Left colon (tissue), 2 donors: ENCODE measurements at places on chromosomes 16 and 17. TPM values are rescaled to one million over a fixed set of nuclear protein-coding genes. Genes with fewer than 3 reads are reported as not detected.

DNA sequence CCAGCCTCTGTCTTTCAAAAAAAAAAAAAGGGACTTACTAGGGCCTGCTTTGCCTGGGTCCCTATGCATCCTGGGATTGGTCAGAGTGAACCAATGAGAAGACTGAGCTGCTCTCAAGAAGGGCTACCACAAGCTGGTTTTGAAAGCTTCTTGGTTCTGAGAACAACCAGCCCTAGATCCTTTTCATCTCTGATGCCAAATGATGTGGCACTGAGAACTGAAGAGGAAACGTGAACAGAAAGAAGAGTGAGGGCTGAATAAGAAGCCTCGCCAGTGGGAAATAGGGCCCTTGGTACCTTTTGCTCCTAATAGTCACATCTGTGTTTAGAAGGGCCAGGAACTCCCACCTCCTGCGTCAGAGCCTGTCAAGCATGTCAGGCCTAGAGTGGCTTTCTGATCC lies 10.7 kb downstream of the TACO1 start:
- DNase-seq: no peak

- DNase-seq: no peak
Observed at GRCh38 chr16:87253536-87253935, 63.7 kb downstream of the C16orf95 start.

- no peak for DNase-seq
Observed at GRCh38 chr17:46944931-46945330, 22.0 kb downstream of the GOSR2 start.

DNA sequence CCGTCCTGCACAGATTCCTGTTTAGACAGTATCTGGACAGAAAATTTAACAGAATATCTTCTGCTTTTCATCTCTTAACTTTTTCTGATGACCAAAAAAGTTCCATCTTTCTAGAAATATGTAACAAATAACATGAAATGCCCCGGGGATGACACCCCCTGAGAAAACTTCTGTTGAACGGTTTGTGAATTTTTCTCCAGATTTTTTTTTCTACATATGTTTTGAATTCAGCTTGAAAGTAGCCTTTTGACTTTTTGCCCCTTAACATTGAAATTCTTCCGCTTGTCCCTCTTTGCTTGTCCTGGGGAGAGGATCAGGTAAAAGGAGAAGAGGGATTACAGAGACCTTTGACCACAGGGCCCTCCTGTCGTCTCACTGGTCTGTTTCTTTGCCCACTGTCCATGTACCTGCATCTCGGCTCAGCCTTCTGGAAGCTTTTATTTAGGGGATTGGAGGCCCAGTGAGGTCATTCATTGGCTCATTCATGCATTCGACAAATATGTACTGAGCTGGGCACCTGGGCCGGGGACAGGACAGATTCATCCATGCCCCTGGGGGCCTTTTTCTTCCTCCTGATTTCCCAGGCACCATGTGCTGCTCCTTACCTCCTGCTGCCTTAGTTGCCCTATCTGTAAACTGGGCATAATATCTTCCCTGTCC lies 19.6 kb upstream of the CPNE2 start:
- no peak for DNase-seq

GRCh38 chr17:5121186-5121841 lies 5.5 kb downstream of the USP6 start:
- no peak for DNase-seq

GRCh38 chr16:27437946-27438345 lies 36.0 kb downstream of the IL21R start:
- DNase-seq: no peak

GRCh38 chr16:3470723-3471122 lies 24.6 kb downstream of the C16orf90 start:
- DNase-seq: no peak

DNA sequence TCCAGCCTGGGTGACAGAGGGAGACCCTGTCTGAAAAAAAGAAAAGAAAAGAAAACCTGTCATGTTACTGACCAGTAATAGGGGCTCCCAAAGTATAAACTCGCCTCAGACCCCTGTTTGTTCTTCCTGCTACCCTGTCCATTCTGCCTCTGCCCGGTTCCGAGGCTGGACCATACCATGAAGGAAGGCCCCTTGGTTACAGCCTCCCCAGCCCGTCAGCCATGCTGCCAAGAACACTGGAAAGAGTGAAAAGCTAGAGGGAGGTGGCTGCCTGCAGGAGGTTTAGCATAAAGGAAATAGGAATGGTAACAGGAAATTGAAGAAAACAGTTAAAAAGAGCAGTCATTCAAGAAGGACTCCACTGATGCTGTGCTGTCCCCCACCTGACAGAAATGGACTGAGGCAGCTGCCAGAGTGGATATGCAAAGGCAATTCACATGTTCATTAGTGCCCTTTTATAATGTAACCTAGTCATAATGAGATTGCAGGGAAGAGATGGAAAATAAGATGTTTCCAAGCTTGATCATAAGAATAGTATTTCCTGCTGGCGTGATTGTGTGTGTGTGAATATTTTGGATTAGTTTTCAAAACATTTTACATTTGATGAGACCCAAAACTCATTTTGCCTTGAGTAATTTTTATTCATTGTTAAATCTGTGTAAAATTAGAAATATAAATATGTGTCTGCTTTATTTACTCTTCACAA lies 102.6 kb downstream of the GOSR1 start:
- no peak for DNase-seq

GRCh38 chr16:46808997-46809396 lies 22.0 kb downstream of the C16orf87 start:
- DNase-seq: no peak

- DNase-seq: no peak
Observed at GRCh38 chr16:62610291-62610690, 574.1 kb upstream of the CDH8 start.

DNA sequence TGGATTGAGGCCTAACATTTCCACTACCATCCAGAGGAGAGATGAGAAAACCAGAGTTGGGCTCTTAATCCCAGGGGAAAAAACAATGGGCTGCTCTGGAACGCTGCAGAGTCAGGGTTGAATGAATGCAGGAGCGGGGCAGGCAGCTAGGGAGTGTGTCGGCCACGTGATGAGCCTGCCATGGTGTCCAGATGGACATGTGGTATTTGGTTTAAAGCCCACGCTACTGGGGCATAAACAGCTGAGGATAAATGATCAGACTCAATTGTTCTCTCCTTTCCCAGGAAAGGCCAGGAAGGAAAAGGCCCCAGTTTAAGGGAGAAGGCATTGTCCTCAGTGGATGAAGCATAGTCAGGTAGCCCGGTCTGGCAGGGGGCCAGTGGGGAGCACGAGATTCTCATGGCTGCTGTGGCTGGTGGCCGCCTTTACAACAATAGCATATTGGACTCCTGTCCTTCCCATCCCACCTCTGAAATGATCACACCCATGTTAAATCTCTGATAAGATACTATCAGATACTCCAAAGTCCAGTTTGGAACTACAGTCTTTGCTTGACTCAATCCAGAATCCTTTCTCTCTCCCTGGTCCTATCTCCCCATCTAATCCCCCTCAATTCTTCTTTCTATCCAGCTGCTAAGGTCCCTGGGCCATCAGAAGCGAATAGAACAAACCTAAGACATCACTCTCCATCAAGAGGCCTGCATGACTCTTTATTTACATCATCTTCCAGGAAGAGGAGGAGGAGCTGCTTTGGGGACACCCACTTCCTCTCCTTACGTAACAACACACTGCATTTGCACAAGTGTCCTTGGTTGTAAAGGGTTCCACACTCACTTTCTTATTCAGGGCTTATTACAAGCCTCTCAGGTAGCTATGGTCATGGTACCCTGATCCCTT lies 20.4 kb downstream of the CA4 start:
- DNase-seq: peak; percentile 89

GRCh38 chr17:3946711-3947235 lies 17.5 kb downstream of the ATP2A3 start:
- no peak for DNase-seq

DNA sequence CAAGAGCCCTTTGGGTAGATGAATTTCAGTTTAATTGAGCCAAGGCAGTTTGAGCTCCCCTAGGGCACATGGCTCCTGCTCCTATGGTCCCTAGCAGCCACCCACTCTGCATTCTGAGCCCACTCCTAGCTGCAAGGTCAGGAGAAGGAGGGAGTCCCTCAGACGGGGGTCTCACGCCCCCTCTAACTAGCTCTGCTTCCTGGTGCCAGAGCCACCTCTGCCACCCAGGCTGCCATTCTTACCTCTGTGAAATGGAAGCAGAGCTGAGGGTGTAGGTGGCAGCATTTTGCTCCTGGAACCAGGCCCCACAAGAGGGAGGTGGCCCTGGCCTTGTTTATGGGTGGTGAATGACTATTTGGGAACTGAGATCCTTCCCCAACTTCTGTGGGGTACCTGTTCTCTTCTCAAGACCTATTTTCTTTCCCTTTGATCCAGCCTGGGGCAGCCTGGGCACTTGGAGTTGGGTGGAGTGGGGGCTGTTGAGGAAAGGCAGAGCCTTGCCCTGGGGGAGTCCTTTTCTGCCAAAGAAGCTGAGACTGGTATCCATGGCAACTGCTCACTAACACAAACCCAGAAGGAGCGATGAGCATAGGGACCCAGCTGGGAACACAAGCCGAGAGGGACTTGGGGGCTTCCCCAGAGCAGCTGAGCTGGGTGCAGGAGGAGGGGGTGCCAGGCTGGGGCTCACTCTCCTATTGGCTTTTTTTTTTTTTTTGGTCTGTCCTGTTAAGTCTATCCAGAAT lies 4.8 kb downstream of the SPNS2 start:
- no peak for DNase-seq

DNA sequence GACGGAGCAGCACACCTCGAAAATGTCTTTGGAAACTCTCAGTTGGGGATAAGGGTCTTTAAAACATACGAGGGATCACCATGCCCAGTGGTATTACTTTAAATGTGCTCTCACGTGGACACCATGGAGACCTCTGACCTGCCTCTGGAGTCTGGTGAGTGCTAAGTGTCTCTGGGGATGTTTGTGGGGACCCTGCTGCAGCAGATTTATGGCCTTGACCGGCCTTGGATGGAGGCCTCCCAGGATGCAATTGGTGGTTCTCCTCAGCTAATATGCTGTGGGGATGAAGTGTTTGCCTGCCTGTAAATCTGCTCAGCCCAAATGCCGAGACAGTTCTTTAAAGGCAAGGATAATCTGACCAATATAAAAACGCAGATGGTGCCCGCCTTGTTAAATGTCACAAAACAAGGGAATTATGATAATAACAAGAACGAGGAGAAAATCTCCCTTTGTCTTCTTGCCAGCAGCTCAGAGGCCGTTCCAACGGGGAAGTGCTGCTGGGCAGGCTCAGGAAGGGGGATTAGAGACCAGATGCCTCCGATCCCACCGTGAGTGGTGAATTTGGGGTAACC lies 154.4 kb downstream of the ABCC12 start:
- no peak for DNase-seq

DNA sequence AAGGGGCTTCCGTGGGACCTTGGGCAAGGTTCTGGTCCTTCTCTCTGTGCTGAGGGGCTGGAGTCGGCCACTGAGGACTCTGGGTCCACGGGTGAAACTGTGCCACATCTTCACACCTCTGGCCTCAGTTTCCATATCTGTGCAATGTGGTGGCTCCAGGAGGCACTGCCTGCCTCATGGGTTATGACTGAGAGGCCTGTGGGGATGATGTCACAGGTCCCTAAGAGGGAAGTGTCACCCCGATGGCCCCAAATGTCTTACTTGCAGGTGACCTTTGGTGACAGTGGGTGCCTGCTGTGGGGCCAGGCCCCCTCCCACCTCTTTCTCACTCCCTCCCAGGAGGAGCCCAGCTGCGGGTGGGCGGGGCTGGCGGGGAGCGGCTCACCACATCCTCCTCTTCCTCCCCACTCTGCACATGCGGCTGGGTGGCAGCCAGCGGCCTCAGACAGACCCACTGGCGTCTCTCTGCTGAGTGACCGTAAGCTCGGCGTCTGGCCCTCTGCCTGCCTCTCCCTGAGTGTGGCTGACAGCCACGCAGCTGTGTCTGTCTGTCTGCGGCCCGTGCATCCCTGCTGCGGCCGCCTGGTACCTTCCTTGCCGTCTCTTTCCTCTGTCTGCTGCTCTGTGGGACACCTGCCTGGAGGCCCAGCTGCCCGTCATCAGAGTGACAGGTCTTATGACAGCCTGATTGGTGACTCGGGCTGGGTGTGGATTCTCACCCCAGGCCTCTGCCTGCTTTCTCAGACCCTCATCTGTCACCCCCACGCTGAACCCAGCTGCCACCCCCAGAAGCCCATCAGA lies at the start of gene IL21R:
Gene IL21R (plus strand): TSS at position 407 of the 801 bp plus-strand sequence. CDS start 27,898 bp downstream, outside the sequence.
- DNase-seq: peak; percentile 43

DNA sequence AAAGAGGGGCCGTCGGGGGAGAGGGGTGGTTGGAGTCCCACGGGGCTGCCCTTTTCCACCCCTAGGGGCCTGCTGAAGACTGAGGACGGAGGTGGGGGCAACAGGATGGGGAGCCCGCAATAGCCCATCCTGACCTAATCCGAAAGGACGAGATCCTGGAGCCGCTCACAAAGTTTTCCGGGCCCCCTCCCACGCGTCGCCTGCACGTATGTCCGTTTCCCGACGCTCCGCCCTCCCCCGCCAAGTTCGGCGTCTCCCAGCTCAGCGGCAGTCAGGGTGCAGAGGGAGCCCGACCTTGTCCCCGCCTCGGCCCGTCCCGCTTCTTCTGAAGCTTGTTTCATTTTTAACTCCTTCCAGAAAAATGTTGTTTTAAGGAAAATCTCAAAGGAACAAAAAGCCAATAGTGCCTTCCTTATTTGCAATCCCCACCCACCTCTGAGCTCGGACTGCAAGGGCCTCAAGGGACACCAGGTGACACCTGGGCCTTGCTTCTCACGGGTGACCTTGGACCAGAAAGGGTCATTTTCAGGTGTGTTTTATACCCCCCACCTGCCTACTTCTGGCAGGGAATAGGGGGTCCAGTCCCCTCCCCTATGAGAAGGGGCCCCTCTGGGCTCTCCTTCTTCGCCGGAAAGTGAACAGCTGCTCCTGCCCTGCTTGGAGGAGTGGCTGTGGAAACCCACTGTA lies 3.4 kb upstream of the ZNF423 start:
- DNase-seq: peak; percentile 79

DNA sequence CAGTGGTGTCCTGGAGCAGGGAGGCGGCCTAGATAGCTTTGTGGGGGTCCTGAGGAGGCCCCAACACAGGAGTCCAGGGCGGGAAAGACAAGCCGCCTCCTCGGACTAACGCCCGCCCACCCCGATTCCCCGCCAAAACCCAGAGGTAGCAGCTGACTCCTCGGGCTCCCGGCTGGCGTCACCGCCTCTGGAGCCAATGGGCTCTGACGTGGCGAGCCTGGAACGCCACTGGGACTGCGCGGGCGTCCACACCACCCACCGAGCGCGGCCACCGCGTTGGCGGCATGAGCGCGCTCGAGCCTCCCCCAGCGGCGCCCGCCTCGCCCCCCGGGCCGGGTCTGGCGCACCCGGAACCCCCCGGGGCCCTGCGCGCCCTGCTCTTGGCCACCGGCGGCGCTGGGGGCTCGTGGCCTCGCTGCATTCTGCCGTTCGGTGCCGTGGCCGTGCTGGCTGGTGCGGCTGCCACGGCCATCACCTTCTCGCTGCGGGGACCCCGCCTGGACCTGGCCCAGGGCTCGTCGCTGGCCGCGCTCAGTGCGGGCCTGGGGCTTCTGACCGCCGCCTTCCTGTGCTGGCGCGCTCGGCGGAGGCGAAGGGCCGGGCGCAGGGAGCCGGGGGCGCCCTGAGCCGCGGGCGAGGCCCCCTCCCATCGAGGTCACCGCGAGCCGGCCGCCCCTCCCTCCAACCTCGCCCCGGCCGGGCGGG lies 3.4 kb upstream of the NTN3 start:
- DNase-seq: peak; percentile 69

- no peak for DNase-seq
Observed at GRCh38 chr16:88722784-88723506, 16.6 kb downstream of the CTU2 start.

Gene TBC1D3D
- total RNA-seq: 0.53 TPM

Gene STH
- not detected for total RNA-seq

Gene MMP2
- total RNA-seq: 57.5 TPM

Gene PLSCR3
- 8.9 TPM for total RNA-seq

Gene GRAPL
- 1.8 TPM for total RNA-seq

Gene CYGB
- 12.2 TPM for total RNA-seq

Gene EPN3
- 58.5 TPM for total RNA-seq
